AG08396 (cell line): ENCODE measurements at places on chromosomes 4 and X.
A peak's percentile ranks its signal among the peaks of the same experiment; 100 is the strongest.

DNA sequence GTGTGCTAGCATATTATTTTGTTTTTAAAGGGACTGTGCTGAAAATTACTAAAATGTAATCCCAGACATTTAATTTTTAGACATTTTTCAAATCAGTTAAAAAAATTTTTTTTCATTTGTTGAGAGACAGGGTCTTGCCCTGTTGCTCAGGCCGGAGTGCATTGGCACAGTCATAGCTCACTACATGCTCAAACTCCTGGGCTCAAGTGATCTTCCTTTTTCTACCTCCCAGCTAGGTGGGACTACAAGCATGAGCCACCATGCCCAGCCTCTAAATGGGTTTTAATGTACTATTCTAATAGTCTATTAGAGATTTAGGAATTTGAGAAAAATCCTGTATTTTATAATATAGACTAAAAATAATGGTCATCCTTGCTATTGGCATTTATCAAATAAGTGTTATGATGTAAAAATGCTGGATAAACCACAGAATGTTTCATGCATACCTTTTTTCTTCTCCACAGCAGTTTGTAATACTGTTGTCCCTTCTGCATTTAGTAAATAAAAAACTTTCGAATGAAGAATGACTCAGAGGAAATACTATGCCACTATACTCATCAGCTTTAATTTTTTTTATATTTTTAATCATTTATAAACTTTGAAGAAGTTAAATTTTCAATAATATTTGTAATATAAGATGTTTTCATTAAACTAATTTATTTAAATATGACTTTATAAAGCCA is 29.9 kb downstream of the CPEB2 start:
- no peak for DNase-seq

GRCh38 chrX:129653971-129654651 is 645 bp downstream of the APLN start:
- peak; percentile 36 for DNase-seq

DNA sequence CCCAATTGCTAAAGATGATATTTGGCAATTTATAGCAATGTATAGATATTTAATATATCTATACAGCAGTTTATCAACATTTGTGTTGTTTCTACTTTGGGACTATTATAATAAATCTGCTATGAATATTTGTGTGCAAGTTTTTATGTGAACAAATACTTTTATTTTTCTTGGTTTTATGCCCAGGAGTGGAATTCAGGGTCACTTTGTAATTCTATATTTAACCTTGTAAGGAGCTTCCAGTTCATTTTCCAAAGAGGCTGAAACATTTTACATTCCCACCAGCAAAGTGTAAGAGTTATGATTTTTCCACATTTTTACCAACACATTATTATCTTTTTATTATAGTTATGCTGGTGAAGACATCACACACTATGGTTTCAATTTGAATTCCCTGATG is 801.3 kb downstream of the PCDH18 start:
- no peak for DNase-seq

GRCh38 chr4:10962246-10962645 is 277.7 kb upstream of the CLNK start:
- DNase-seq = no peak

DNA sequence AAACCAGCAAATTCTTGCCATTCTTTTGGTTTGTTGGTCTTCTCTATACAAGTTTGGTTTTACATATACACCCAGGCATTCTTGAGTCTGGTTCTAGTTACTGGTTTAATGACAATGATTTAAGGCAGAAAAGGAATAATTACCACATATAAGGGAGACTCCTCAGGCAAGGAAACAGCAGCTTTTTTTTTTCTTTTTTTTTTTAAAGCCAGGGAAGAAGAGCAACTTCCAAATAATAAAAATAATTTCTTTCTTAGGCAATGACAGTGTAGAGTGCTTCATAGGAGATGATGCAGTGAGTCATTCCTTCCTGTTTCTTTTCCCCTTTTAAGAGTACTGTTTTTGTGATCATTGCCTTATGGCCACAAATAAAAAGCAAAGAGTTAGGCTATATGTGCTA is 289.7 kb downstream of the DKK2 start:
- DNase-seq = no peak

DNA sequence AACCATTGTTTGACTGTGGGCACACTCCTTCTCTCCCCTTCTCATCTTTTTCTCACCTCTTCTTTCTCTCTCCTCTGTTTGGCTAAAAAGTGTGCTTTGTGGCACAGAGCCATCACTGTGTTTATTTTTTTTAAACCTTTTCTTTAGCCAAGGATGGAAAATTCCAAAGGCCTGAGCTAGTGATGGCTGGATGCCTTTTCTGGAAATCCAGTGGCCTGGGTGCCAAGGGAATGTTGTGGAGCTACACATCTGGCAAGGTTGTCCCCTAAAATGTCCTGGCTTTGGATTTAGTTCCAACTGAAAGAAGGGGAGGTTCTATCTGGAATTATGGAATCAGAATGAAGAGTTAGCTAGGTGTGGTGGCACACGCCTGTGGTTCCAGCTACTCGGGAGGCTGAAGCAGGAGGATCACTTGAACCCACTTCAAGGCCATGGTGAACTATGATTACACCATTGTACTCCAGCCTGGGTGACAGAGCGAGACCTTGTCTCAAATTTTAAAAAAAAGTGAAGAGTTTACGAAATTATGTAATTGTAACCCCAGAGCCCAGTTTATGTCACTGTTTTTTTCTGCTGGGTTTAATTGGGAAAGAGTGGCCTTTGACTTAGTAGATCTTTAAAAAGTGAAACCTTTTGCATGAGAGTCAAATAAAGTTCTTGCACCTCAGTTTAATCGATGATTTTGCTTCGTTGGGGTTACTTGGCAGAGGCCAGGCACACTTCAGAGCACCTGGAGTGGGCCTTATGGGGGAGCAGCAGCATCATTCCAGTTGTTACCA is 17.7 kb downstream of the DOCK11 start:
- no peak for DNase-seq

DNA sequence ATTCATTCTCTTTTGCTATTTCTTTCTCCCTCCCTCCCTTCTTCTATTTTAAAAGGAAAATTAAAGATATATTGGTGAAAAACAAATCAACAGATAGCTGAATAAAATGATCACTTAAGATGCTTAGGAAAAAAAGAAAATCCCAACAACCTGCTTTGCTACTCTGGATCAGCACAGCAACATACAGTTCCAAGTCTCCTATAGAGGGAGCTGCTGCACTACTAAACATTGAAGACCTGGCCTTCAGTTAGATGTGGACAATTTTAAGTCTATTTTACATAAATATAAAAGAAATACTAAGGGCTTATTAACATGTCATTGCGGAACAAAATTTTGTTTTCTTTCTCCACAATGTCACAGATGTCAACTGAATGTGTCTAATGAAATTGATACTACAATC is 226.4 kb downstream of the MAGEB5 start:
- DNase-seq = no peak

DNA sequence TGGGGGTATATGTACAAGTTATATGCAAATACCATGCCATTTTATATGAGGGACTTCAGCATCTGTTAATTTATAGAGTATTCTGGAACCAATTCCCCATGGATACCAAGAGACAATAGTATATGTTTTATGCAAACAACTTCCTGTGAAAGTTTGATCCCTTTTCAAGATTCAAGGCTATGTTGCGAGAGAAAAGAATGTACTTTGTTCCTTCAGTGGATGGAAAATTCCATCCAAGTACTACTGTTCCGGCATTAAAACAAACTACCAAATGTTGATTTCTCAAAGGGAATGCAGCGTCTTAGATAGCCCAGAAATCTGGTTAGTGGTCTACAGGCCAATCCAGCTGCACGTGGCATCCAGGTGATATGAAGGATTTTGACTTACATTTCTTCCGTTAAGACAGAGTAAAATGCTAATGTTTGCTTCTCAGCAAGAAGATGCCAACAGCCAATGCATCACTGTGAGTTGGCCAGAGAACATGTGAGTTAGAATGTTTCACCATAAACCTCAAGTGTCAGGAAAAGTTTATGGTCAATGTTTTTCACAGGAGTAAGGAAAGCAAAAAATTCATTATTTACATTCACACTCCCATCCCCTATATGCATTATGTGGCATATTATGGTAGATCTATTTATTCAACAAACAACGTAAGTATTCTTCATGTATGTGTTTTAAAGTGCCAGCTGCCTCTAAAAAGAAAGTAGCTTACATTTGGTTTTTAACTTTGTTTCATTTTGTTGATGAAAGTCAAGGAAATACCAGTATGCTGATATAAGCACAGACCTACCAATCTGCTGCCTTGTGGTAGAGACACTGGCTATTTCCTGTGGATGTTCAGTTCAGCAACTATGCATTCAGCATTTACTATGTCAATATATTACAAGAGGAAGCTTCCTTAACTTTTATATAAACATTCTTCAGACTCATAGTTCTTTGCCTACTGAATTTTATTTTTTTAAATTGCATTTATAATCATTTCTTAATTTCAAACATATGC is 44.4 kb downstream of the METTL14 start:
- DNase-seq = peak; percentile 23

DNA sequence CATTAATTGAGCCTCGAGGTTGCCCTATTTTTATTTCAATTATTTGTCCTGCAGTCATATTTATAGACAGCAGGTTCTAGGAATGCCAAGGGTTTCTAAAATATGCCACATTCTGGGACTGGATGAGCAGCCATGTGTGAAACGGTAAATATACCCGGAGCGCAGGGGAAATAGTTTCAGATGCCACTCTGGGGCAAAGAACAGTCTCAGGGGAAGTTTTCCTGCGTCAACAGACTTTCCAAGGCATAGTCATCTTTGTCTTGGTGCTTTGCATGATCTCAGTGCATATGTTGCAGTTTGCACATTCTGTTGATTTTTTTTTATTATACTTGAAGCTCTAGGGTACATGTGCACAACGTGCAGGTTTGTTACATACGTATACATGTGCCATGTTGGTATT is 71.0 kb downstream of the GPAT3 start:
- DNase-seq = no peak

- DNase-seq = no peak
Measured at GRCh38 chr4:45323453-45324058, 597.2 kb upstream of the GNPDA2 start.

DNA sequence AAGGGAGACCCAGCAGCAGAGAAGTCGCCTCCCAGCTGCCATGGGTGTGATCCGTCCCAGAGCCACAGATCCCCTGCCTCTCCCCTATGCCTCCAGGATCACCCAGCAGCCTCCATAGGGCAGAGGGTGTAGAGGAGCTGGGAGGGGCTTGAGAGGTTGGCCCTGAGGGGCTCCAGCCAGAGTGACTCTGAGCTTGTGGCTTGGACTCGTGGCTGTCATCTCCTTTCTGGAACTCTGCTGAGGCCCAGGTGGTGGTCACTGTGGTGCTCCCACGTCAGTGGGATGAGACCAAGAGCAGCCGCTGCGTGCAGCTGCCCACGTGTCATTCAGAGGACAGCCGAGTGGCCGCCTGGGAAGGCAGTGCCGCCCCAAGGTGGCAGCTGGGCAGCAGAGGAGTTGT is 4.2 kb downstream of the TACC3 start:
- DNase-seq = no peak

GRCh38 chr4:46274717-46275116 is 115.2 kb downstream of the GABRA2 start:
- no peak for DNase-seq

DNA sequence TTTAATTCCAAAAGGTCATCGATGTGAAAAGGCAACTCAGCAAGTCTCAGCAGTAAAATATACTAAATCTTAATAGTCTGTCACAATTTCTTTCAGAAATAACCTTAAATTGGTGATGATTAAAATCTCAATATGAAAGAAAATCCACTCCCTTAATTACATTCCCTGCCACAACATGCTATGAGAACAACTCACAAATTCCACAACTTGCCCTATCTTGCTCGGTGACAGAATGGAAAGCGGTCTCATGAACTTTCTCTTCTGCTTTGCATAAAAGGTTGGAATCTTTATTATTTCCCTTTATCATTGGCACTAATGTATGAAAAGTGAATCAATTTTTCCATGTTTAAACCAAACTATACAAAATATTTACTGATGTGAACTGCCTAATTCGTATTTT is 380.8 kb downstream of the TMA16 start:
- DNase-seq = no peak

DNA sequence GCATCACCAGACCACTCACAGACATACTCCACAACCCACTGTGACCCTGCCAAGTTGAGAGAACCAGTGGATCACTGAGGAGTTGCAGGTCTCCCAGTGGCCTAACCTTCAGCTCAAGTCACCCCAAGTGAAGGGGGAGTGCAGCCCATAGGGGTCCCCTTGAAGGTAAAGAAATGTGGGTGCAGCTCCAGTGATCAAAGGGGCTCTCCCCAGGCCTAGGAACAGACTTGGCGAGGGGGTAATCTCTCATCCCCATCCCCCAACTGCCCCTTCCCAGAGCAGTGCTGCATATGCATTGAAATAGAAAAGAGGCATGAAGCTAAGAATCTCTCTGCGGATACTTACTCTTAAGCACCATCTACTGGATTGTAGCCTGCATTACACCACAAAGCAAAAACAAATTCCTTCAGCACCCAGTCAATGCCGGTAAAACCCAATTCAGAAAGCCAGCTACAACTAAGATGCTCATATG is 27.0 kb downstream of the MAGEE1 start:
- peak; percentile 26 for DNase-seq

DNA sequence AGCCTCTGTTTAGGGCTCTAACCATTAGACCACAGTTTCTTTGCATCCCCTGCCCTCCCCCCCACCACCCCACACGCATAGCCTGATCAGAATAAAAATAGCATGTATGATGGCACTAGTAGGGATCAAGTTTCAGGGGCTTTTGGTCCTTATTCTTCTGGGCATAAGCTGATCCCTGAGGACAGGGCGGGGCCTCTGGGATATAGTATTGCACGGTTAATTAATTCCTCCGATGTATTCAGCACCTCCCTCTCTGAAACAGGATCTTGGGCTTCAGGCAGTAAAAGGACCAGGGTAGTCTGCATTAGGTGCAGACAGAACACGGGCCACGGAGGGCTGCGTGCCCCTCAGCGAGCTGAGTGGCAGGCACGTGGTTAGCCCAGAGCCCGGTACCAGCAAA is 57.1 kb downstream of the ELF4 start:
- no peak for DNase-seq

DNA sequence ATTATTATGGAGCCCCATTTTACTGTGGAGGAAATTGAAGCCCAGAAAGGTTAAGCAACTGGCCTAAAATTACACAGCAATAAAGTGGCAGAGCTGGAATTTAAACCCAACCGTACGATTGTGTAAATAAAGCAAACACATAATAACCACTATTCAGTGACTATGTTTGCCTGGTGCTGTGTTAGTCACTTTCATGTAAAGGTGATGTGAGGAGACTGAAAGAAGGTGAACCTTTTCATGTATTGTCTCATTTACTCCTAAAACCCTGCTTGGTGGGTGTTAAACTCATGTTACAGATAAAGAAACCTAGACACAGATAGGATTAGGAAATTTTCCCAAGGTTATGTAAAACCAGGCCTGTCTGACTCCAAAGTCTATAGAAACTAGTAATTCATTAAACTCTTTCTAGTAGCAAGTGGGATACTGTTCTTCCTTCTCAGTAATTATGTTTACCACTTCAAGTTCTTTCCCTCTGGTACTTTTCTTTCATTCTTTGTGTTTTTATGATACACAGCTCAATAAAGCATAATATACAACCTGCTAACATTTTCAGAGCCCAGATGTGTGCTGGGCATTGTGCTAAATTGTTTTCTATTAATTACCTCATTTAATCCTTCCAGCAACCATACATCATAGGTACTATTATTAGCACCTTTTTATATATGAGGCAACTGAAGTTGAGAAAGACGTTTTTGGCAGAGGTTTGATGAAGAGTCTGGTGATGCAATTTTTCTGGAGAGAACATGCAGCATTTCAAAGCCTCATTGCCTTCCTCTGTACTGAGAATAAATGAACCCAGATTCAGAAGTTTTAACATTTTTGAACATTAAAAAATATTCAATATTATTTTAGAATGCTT is 202.7 kb downstream of the SPRY1 start:
- DNase-seq = no peak
